ENCODE measurements at places on chromosomes 6 and 20. TPM values are rescaled to one million over a fixed set of nuclear protein-coding genes. Genes with fewer than 3 reads are reported as not detected.
A peak's percentile ranks its signal among the peaks of the same experiment; 100 is the strongest.

Gene POFUT1
- total RNA-seq = 87.3 TPM

- no peak for DNase-seq
Observed at GRCh38 chr6:134626086-134626485, 308.2 kb upstream of the SGK1 start.

Gene GHRH
- total RNA-seq = not detected

DNA sequence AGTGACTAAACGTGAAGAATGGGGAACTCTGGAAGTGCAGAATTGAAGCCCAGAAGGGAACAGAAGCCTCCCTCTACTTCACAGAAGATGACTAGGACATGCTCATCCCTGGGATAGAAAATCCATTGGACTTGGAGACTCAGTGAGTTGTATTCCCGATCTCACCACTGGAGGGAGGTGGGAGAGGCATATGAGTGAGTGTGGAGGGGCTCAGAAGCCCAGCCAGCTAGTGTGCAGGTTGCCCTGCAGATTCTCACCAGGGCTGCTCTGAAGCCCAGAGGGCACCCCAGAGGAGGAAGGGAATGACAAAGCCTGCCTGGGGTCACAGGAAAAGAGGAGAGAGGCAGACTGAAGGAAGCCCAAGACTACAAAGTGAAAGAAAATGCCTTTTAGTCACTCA lies 42.1 kb upstream of the HLA-E start:
- peak; percentile 52 for DNase-seq

Gene MUCL3
- 0.07 TPM for total RNA-seq

DNA sequence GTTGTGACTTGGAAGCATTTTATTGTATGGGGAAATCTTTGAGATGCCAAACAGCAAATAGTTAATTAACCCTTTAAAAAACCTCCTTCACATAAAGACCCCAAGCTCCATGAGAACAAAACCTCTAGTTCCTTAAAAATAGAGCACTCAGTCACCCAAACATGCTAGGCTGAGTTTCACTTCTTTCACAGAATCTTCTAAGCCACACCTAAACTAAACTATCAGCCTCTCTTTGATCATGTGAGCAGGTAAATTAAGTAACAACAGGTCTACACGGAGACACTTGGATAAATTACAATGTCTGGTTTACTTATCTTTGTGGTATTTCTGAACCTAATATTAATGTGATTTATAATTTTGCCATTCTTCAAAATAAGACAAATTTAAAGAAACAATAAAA lies 205.2 kb upstream of the MARCKS start:
- no peak for DNase-seq

- DNase-seq = no peak
Observed at GRCh38 chr6:41937861-41938574, 3.6 kb downstream of the CCND3 start.

Gene DYNLRB1
- 229 TPM for total RNA-seq

GRCh38 chr6:169587975-169588374 lies 113.9 kb downstream of the WDR27 start:
- DNase-seq = no peak

- peak; percentile 34 for DNase-seq
Observed at GRCh38 chr6:89443658-89444057, 10.7 kb downstream of the ANKRD6 start.
